CD4-positive, alpha-beta T cell treated with Interleukin-6 for 4 hours (primary cell): ENCODE measurements at places on chromosomes 3 and 15.

DNA sequence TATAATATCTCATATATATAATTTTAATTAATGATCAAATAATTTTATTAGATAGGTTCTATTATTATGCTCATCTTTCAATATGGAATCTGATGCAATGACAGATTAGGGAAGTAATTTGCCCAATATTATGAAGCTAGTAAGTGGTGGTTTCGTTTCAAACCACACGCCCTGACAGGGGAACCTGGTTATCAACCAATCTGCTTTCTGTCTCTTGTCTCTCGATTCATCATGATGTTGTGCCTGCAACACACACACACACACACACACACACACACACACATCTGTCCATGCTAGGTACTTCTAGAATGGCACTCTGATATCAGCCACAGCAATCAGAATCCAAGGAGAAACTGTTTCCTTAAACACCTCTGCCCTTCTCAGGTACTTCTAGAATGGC lies 128.4 kb downstream of the ZBBX start:
- no peak for DNase-seq

DNA sequence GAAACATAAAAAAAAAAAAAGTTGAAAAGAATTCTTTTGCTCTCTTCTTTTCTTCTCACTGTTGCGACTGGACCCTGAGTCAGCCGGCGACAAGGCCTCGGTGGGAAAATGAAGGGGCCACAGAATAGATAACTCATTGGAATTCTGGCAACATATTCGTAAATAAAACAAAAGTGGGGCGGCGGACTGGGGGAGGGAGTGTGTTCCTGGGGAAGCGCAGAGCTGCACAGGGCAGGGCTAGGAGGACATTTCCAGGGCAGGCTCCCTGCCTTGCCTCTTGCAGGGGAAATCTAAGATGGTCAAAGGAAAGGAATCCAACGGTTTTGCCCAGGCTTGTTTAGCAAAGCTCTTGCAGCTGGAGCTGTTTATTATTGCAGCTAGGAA lies 1042.8 kb upstream of the NR2F2 start:
- DNase-seq = no peak

GRCh38 chr3:134359121-134360010 lies 14.9 kb downstream of the AMOTL2 start:
- DNase-seq = no peak

- DNase-seq = no peak
Measured at GRCh38 chr15:42035435-42035761, 14.6 kb upstream of the PLA2G4E start.
